ENCODE measurements at places on chromosomes 6 and 20. TPM values are rescaled to one million over a fixed set of nuclear protein-coding genes. Genes with fewer than 3 reads are reported as not detected.
A peak's percentile ranks its signal among the peaks of the same experiment; 100 is the strongest.

- H3K4me3 ChIP-seq = no peak overlapping the region
- H3K4me1 ChIP-seq = peaks cover 17% of the 10 kb centered on the region
- no peak for DNase-seq
- H3K36me3 ChIP-seq = no peaks in the 10 kb centered on the region
- H3K27me3 ChIP-seq = no peaks in the 10 kb centered on the region
These were observed 21.4 kb downstream of the SLC23A2 start for GRCh38 chr20:4979841-4980410.

Gene RIN2
- 18.5 TPM for total RNA-seq

Gene TBC1D7
- 34.2 TPM for total RNA-seq

DNA sequence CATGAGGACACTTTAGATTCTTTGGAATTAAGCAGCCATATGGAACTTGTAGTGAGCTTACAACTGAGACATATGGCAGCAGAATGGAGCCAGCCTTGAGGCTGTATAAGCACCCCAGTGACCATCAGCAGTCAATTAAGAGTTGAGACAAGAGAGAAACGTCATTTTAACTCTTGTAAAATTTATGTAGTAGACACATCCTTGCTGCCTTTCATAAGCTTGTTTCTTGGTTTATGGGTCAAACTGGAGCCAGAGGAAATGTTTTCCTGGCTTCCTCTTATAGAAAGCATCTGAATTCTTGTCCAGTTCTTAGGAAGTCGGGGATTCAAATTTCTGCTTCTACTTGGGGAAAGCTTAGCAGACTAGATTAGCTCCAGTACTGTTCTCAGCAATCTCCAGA lies 745.1 kb upstream of the MARCKS start:
- H3K27ac ChIP-seq = no peak overlapping the region
- no peaks in the 10 kb centered on the region for H3K4me1 ChIP-seq
- H3K36me3 ChIP-seq = no peaks in the 10 kb centered on the region
- no peak for DNase-seq
- H3K4me3 ChIP-seq = no peak overlapping the region

DNA sequence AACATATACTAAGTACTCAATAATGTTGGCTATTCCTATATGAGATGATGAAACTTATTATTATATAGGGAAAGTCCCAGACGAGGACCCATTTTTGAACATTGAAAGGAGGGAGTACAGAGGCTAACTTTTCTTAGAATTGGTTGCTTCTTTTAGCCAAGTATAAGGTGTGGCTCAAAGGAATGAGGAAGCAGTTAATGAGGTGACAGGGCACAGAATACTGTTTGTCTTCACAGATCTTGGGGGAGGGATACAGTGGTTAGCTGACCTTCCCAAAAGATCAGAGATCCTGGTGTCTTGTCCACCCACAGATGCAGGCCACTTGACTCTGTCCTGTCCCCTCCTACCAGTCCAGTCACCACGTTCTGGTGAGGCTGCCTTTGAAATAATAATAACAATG lies 67.8 kb upstream of the EPB41L1 start:
- no peak for DNase-seq
- H3K4me1 ChIP-seq = no peaks in the 10 kb centered on the region
- no peak overlapping the region for H3K27ac ChIP-seq
- no peak overlapping the region for H3K4me3 ChIP-seq

Gene KCNQ5
- total RNA-seq = 17.8 TPM

DNA sequence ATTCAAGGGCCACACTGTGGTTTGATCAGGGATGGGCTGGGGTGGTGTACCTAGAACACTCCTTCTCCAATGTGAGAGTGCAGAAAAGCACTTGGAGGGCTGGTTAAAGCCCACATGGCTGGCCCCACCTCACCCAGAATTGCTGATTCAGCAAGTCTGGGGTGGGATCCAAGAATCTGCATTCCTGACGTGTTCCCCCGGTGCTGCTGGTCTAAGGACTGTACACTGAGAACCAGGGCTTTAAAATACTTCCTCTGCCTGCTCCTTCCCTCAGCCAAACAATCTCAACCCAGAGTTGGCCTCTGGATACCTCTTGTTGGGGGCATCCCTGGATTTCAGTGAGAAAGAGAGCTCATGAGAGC lies 13.4 kb upstream of the OCSTAMP start:
- no peak for DNase-seq
- H3K4me1 ChIP-seq = no peaks in the 10 kb centered on the region
- no peak overlapping the region for H3K27ac ChIP-seq

Gene DLK2
- 0.37 TPM for total RNA-seq

- no peaks in the 10 kb centered on the region for H3K27me3 ChIP-seq
- DNase-seq = peak; percentile 80
- no peak overlapping the region for H3K4me3 ChIP-seq
- peaks cover 50% of the 10 kb centered on the region for H3K36me3 ChIP-seq
- peaks cover 11% of the 10 kb centered on the region for H3K4me1 ChIP-seq
These were observed 4.0 kb downstream of the VARS1 start for GRCh38 chr6:31791324-31792089.

DNA sequence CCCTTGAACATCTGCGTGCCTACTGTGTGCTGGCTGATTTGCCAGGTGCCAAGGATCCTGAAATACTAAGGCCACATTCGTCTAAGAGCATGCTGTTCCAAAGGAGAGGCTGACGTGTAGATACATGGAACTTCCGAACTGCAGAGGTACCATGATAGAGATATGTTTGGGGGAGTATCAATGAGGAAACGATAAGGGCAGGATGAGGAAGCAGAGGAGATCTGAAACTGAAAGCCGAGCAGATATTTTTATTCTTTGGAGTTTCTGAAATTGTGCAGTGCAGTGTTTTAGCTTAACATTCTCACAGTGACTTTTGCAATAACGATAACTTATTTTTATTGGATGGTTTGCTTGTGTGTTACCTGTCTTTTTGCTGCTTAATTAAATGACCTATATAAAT lies 24.3 kb downstream of the BMP6 start:
- DNase-seq = no peak
- H3K27me3 ChIP-seq = no peaks in the 10 kb centered on the region
- H3K4me1 ChIP-seq = no peaks in the 10 kb centered on the region
- no peak overlapping the region for H3K27ac ChIP-seq
- H3K36me3 ChIP-seq = no peaks in the 10 kb centered on the region

Gene SGK1
- total RNA-seq = 40.0 TPM

- H3K4me3 ChIP-seq = no peak overlapping the region
- H3K36me3 ChIP-seq = no peaks in the 10 kb centered on the region
- no peaks in the 10 kb centered on the region for H3K4me1 ChIP-seq
- DNase-seq = no peak
- H3K27me3 ChIP-seq = no peaks in the 10 kb centered on the region
These were observed 110.3 kb upstream of the BTBD3 start for GRCh38 chr20:11807054-11808048.

- H3K27me3 ChIP-seq = no peaks in the 10 kb centered on the region
- no peak overlapping the region for H3K27ac ChIP-seq
- peaks cover 19% of the 10 kb centered on the region for H3K36me3 ChIP-seq
- no peak overlapping the region for H3K4me3 ChIP-seq
- H3K4me1 ChIP-seq = no peaks in the 10 kb centered on the region
- DNase-seq = no peak
These were observed 16.1 kb downstream of the TP53INP2 start for GRCh38 chr20:34720266-34720665.

Gene MCCD1
- not detected for total RNA-seq

Gene MOCS3
- 5.3 TPM for total RNA-seq

DNA sequence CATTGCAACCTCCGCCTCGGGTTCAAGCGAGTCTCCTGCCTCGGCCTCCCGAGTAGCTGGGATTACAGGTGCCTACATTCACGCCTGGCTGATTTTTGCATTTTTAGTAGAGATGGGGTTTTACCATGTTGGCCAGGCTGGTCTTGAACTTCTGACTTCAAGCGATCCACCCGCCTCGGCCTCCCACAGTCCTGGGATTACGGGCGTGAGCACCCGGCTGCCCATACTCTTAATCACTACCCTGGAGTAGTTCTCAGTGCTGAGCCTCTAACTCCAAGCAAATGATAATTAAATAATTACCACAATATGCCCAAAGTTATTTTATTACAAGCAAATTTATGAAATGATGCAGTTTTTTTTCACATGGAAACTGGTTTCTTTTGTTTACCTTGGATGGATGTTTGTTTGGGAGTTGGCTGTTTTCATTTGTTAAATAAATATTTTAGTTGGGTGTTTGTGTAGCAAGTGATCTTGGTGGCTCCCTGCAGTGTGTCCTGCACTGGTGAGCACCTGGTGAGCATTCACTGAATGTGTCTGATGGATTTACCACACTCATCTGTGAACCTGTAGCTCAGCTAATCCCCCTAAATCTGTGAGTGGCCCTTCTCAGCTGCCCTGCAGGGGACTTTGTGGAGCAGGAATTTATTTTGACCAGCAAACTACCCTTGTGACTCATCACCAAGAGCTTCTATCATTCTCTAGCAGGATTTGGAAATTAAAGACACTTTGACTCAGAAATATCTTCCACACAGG lies 36.9 kb downstream of the UTRN start:
- no peaks in the 10 kb centered on the region for H3K4me1 ChIP-seq
- no peak for DNase-seq
- H3K27me3 ChIP-seq = no peaks in the 10 kb centered on the region
- no peak overlapping the region for H3K27ac ChIP-seq
- H3K4me3 ChIP-seq = no peak overlapping the region

DNA sequence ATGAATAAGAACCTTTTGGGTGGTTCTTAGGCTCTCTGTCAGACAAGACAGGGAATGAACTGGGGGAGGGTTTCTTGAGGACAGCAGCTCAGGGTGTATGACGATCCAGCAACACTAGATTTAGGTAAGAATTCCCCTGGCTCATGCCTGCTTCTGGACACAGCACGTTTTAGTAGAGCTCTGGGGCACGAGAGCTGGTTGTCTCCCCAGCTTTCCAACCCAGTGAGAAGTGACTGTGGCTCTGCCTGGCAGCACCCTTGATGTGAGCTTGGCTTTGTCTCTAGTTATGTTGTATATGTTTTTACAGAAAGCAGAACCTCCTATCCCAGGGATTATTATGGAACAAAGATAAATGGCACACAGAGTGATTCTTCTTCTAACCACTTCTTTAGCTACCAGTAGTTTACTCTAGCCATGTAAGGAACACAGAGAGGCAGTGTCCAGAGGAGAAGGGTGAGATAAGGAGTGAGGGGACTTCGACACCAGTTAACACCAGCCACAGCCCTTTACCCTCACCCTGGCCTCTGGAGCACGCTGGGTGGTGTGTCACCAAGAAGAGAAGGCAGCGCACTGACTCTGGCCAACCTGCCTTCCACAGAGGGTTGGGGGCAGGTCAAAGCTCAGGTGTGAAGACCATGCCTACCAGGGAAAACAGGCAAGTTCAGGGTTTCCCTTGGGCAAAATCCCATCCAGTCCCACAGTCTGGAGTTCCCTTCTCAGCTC lies 3.9 kb downstream of the APOBEC2 start:
- H3K27ac ChIP-seq = no peak overlapping the region
- no peak overlapping the region for H3K4me3 ChIP-seq
- no peak for DNase-seq

DNA sequence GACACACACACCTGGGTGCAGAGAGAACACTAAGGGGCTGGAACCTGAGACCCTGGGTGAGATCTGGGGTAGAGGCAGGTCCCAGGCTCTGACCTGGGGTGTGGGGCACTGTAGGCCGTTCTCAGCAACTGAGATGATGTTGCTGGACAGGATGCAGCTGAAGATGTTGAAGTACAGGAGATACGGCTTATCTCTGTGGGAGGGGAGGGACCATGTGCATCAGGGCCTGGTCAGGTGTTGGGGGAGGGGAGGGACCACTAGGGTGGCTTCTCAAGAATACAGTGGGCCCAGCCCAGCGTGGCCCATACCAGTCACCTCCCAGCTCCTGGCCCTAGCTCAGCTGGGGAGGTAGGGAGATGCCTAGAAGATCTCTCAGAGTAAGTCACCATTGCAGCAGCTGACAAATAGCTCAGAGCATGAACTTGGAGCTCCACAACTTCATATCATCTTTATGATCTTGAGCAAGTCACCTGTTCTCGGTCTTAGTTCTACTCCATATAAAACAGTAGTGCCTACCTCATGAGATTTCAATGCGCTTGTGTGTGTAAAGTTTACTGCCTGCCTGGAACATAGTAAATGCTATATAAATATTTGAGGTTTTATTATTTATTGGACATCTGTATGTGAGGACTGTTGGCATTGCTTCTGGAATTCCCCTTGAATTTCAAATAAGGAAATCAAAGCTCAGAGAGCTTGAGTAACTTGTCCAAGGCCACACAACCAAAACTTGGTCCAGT lies 3.8 kb downstream of the SLC44A4 start:
- H3K36me3 ChIP-seq = peaks cover 5% of the 10 kb centered on the region
- H3K27me3 ChIP-seq = no peaks in the 10 kb centered on the region
- no peak overlapping the region for H3K27ac ChIP-seq
- no peak overlapping the region for H3K4me3 ChIP-seq

Gene RNF144B
- 1.0 TPM for total RNA-seq

Data from A673 (cell line).